ENCODE measurements at places on chromosomes 4 and X.

GRCh38 chr4:25011135-25011866, 19.4 kb downstream of the LGI2 start:
- DNase-seq: no peak

- DNase-seq: no peak
These were observed 960.5 kb upstream of the IGFBP7 start for GRCh38 chr4:58070726-58071125.

GRCh38 chrX:133658293-133658911, 243.1 kb upstream of the GPC4 start:
- no peak for DNase-seq

GRCh38 chr4:125985856-125986255, 671.1 kb downstream of the FAT4 start:
- DNase-seq: no peak

DNA sequence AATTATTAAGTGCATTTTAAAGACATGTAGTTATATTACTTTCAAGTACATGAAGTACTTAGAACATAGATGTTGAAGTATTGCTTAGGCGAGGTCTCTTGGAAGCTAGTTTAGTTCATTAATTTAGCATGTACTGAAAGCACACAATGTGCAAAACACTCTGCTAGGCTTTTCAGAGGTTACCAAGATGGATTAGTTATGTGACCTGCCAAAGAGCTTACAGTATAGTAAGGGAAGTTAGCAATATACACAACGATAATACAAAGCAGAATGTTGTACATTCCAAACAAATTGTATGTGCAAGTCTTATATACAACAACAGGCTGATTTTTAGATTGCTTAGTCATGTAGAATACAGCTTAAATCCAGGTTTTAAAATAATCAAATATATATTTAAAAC, 118.5 kb upstream of the NRK start:
- DNase-seq: no peak

- no peak for DNase-seq
These were observed 5.6 kb upstream of the STPG2 start for GRCh38 chr4:98148856-98149255.

- DNase-seq: no peak
These were observed 363.7 kb downstream of the FBXW7 start for GRCh38 chr4:152172146-152172545.

DNA sequence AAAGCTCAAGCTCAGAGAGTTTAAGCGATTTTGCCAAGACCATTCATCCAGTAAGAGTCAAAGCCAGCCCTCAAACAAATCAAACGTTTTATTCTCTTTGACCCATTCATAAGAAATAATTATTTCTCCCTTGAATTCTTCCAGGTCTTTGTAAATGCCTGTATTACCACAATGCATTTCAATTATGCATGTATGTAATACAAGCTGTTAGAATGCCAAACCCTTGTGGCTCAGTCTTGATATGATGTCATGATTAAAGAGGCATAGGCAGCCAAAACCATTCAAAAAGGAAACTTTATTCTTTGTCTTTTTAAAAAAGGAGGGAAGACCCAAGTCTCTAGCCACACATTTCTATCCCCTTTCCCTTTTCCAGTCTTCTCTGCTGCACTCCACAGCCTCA, 56.5 kb upstream of the PGM2 start:
- no peak for DNase-seq

DNA sequence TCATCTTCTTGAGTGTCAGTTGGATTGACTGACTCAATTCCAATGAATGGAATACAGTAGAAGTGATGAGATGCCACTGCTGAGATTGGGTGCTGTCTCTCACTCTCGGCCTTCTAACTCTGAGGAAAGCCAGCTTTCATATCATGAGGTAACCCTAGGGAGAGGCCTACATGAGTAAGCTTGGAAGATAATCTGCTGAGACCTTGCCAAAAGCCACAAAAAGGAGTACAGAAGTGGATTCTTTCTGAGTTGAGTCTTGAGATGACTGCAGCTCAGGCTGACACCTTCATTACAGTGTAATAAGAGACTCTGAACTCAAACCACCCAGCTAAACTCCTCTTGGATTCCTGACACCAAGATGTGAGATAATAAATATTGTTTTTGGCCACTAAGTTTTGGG, 537.4 kb upstream of the MAGEB18 start:
- DNase-seq: no peak

DNA sequence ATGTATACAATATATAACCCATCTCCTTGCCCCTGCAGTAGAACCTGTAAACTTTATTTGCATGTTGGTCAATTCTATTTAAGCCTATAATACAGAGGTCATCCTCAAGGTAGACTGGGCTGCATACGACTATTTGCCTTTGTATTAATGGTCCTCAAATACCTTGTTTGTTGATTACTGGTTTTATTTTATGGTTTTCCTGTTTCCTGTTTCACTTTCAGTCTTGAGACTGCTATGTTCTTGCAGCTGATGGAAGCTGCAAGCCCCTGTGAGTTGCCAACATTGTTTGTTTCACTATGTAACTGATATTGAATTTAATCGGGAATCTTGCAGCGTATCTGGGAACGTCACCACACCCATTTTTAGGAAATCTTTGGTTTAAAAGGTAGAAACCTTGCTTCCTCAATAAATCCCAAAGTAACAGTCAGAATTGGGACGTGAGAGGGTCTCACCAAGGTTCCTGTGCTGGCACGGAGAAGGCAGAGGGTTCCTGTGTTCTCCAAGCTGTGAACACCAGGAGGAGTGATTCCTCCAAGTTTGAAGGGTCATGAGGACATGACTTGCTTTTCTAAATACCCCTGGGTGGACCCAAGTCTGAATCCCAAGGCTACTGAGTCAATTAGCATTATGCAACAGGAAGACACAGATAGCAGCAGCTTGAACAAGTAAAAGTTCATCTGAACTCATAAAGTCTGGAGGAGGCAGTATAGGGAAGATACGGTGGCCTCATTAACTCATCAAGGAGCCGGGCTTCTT, 110.6 kb upstream of the PNPLA4 start:
- no peak for DNase-seq

DNA sequence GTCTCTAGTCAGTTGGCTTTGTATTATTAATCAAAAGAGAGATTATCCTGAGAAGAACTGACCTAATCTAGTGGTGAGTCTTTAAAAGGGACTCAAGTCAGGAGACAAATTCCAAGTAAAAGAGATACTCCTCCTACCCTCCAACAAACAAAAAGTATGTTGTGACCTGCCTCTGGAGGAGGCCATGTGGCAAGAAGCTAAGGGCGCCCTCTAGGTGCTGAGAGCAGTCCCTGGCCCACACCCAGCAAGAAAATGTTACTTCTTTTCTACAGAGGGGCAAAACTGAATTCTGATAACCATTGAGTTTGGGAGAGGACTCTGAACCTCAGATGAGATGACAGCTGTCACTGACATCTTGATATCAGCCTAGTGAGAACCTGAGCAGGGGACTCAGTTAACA, 953.6 kb upstream of the AGA start:
- DNase-seq: no peak

DNA sequence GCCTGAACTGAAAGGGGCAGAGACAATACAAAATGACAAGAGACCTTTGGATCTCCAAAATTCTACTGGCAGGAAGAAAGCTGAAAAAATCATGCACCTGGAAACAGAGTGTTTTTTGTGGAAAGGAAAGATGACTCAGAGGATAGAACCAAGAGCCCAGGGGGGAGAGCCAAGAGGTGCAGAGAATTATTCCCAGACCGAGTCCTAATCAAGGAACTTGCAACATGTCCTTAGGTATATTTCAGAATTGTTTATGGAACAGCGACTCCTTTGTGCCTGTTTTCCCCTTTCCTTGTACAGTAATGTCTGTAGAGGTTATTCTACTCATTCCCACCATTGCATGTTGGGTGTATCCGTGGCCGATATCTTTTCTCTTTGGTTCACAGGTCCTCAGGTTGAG, 71.7 kb downstream of the YIPF6 start:
- DNase-seq: no peak

DNA sequence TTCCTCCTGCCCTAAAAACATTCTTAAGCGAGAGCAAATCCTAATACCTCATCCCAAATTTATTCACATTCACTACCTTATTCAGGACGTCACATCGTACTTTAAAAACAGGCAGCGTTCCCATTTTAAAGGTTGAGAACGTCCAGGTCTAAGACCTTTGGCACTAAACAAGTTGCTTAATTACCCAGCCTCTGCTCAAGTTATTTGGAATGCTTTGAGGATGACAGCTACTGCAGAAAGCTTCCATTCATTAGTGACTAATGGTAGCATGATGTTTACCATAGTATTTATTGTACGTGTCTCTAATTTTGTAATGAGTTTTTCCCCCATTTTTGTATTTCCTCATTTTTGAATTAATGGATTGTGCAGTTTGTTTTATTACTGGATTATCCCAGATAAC, 1.5 kb downstream of the USP38 start:
- no peak for DNase-seq

- DNase-seq: no peak
These were observed 21.3 kb upstream of the SULT1B1 start for GRCh38 chr4:69781458-69782418.

GRCh38 chr4:48268956-48269860, at the start of gene TEC:
TEC (minus strand) TSS chr4:48269838; CDS start chr4:48228614, 41,224 bp downstream.
- no peak for DNase-seq

DNA sequence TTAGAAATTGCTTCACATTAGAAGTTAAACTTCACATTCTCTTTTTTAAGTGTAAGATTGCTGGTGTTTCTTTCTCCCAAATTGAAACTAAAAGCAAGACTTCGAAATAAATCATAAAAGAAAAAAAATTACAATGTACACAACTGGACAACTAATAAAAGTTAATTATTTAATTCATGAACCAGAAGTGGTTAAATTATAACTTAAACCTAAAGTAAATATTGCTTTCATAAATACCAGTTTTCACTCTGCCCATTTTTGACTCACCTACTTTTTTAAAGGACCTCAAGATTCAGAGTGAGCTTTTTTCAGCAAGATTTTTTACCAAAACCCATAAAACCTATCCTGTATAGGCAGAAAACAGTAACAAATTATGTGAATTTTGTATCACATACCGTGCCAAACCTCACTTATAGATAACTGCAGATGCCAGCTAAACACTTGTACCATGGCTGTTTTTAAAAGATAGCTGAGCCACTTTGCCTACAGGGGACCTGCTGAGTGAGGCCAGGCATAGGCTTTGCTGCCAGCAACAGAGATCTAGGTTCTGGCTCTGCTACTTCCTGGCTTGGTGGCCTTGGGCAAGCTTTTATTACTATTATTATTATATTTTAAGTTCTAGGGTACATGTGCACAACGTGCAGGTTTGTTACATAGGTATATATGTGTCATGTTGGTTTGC, 259.8 kb downstream of the NR3C2 start:
- DNase-seq: no peak

DNA sequence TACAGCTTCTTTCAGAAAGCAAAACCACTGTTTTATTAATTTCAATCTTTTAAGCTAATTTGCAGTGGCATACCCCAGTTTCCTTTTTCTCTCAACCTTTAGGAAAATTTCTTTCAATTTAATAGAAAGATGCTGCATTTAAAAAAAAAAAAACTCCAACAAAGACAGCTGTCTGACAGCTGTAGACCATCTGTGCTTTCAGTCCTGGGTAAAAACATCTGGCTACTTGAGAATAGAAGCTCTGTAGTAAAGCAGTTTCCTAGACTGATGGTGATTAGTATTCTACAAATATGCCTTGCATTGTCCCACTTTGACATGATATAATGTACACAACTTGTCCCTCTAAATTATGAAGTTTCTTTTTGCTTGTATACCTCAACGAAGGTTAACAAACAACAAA, 197.8 kb downstream of the EDA start:
- no peak for DNase-seq

GRCh38 chr4:66837279-66837922, 707.9 kb downstream of the CENPC start:
- DNase-seq: no peak

DNA sequence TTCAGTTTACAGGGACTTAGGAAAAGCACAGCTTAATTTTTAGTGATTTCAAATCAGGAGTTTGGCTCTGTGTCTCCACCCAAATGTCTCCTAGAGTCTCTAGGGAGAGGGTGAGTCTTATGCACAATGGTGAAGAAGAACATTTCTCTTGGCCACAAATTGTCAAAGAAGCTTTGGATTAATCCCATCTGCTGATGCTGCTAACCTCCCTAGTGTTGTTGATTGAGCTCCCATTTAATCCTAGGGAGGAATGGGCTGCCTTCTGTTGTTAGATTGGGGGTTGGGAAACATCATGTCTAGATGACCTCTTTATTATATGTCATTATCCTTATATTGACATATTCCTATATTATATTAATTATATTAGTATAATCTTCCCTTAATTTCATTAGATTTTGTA, 50.0 kb upstream of the PASD1 start:
- DNase-seq: no peak

GRCh38 chrX:96183843-96184242, 500.8 kb upstream of the DIAPH2 start:
- DNase-seq: no peak

DNA sequence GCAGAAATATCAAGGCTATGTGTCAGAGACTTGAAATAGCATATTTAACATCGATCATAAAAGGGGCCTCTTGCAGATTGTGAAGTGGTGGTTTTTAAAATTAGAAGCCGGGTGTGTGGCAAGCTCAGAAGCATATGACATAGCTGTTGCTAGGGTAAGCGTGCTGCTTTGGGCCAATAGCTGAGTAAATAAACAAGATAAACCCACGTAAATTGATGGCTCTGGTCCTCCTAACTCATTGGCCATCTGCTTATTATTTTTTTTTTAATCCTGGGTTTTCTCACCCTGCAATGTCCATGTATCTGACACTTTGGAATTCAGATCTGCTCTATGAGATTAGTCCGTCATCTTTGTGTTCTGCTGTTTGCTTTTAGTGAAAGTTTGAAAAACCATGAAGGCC, 32.6 kb upstream of the STOX2 start:
- no peak for DNase-seq

DNA sequence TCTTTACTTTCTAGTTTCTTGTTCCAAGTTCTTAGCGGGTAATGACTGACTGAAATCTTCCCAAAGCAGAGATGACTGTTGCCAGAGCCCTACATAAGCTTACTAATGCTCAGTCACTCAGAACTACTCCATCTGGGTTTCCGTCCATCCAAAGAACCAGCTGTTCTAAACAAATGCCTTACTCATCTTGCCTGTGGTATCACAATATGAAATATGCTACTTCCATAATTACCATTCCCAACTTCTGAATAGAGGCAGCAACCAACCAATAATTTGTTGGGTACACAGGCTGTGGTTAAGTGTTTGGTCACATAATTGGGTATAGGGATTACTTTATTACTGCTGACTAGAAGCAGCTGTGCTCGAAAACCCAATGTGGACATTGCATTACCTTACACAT, 930.2 kb upstream of the DIAPH2 start:
- no peak for DNase-seq

GRCh38 chr4:151099976-151100417, 569 bp downstream of the RPS3A start:
- no peak for DNase-seq

GRCh38 chr4:5710961-5711478, at the start of gene EVC:
EVC (plus strand) TSS chr4:5711201; CDS start chr4:5711381, 180 bp downstream.
- no peak for DNase-seq

- DNase-seq: no peak
These were observed 74.6 kb upstream of the SHOX start for GRCh38 chrX:555725-556666.

GRCh38 chrX:22081475-22082092, 49.5 kb downstream of the PHEX start:
- no peak for DNase-seq

- DNase-seq: no peak
These were observed 62.0 kb upstream of the MAGEB2 start for GRCh38 chrX:30153175-30153880.

- no peak for DNase-seq
These were observed 214.3 kb upstream of the PPARGC1A start for GRCh38 chr4:24104158-24104565.

- no peak for DNase-seq
These were observed 1.1 kb upstream of the EXOSC9 start for GRCh38 chr4:121799867-121800501.

Measured in stimulated activated CD8-positive, alpha-beta memory T cell treated with anti-CD3 and anti-CD28 coated beads, Interleukin-15, amount 100 ng/mL, for 4 hours (primary cell).